ENCODE measurements at places on chromosomes 3 and 15. TPM values are rescaled to one million over a fixed set of nuclear protein-coding genes. Genes with fewer than 3 reads are reported as not detected.

GRCh38 chr3:41190509-41191284 lies 8.6 kb upstream of the CTNNB1 start:
- no peak for DNase-seq

The POLQ gene
- polyA plus RNA-seq, result 7.8 TPM

The FOXB1 gene
- polyA plus RNA-seq, result not detected

- DNase-seq, result peak; percentile 76
Measured at GRCh38 chr3:69739204-69740102, at the start of gene MITF. TSS of gene MITF (plus strand) at chr3:69739464. CDS start at chr3:69739598, 134 bp downstream.

DNA sequence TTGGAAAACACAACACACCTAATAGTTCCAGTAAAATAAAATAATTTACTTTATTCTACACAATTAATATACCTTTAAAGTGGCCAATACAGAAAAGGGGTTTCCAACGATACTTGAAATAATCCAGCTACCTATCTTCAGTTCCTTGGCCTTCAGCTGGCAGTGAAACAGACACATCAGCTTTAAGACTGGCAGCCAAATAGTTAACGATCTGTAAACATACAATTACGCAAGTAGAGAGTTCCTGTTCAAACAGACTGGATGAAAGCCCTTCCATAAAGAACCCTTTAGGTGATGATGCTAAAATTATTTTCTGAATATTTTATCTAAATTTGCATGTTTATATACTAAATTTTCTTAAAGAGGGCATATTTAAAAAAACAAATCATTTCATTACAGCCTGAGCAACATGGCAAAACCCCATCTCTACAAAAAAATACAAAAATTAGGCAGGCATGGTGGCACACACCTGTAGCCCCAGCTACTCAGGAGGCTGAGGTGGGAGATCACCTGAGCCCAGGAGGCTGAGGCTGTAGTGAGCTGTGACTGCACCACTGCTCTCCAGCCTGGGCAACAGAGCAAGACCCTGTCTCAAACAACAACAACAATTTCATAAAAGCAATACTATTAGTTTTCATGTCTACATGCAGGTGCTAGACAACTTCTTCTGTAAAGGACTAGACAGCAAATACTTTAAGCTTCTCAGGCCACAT lies 12.9 kb downstream of the DYNC1LI1 start:
- DNase-seq, result no peak

Data from left renal cortex interstitium (tissue), 4 donors.